ENCODE measurements at places on chromosomes 16 and 17.

DNA sequence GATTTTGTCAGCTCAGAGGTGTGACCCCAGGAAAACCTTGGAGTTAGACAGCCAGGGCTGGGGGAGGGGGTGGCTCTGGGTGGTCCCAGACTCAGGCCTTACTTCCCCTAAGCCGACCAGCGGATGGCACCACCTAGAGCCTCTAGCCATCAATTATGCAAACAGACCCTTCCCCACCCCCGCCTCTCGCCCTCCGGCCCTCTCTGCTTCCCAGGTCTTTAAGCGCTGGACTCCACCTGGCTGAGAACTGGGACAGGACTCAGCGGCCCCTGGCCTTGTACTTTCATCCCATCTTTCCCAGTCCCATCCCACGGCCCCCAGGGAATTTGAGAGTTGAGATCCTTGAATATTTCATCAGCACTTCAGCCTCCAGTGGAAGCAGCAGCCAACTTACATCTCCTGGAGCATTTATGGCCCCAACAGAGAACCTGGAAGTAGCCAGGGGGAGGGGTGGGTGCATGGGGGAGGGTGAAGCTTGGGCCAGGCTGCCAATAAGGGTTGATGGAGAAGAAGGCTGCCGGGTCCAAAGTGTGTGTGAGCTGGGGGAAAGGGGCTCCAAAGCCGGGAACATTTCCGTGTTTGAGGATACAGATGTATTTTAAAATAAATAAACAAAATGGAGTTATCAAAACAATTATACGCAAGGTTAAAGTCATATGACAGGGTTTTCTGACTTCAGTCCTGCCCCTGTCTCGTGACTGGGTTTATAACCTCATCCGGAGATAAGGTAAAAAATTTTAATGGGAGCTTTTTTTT is 7.5 kb upstream of the JUP start:
- DNase-seq, result no peak

DNA sequence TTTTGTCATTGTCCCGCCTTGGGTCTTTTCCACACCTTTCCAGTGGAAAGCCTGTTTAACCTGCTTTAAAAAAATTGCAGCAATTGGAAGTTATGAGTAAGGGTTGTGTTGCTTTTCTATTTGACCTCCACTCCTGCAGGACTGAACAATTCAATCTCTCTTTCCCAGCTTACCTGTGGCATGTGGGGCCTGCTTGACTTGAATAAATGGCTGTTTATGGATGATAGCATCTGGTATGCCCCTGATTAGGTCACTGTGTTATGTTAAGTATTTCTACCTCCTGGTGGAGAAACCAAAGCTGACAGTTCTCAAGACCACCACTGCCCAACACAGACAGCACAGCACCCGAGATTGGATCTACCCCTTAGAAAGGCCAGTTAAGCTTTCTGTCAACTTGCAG is 64.8 kb upstream of the NOG start:
- no peak for DNase-seq

DNA sequence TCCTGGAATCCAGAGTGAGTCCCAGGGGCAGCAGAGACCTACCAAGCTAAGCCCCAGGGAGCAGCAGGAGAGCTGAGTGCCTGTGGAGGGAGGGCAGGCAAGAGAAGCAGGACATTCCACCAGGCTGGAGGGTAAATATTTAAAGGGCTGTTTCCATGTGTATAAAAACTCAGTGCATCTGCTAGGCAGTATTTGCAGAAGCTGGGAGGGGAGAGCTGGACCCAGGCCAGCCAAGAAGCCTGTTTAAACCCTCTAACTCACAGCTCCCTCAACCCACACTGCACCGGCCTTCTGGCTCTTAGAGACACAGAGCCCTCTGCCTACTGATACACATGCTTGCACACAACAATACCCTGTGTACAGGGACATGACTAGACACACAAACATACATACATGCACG is 22.5 kb upstream of the TMEM132E start:
- no peak for DNase-seq

GRCh38 chr16:69236319-69236718 is 49.4 kb downstream of the SNTB2 start:
- no peak for DNase-seq

DNA sequence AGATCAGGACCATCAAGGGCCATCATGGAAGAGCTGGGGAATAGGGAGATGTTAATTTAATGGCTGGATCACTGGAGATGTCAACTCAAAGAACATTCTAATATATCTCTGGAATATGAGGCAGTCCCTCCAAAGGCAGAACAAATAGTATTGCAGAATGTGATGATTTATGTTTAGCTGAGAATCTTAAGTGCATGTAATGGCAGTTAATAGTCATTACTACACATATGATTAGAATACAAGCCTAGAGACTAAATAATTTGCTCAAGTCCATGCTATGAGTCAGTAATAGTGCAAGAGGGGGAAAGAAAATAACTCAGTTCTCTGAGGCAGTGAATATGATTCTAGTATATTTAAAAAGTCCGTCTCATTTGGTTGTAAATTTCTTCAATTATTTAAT is 32.3 kb downstream of the SNTB2 start:
- DNase-seq, result no peak

DNA sequence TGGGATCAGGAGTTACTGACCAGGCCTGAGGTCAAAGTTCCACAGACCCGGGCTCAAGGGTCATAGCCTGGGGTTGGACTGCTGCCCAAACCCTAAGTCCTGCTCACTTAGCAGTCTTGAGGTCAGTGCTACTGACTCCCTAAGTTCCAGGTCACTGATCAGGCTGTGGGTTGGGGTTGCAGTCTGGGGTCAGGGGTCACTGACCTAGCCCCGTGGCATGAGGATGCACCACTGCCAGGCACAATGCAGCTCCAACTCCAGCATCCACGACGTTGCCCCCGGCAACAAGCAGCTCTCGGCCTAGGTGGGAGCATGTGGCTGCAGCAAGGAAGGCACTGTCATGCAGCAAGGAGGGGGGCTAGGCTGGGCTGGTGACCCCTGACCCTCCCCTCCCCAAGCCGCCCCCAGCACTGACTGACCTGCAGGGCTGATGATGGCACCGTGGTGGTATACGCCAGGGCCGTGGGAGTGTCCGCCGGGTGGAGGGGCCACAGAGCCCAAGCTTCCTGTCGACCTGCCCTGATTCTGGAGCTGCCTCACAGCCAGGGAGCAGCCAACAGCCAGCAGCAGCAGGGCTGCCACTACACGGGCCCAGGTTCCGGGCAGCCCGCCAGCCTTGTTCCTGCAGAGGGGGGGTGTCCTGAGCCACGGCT is 1.1 kb downstream of the GGT6 start:
- DNase-seq, result no peak

DNA sequence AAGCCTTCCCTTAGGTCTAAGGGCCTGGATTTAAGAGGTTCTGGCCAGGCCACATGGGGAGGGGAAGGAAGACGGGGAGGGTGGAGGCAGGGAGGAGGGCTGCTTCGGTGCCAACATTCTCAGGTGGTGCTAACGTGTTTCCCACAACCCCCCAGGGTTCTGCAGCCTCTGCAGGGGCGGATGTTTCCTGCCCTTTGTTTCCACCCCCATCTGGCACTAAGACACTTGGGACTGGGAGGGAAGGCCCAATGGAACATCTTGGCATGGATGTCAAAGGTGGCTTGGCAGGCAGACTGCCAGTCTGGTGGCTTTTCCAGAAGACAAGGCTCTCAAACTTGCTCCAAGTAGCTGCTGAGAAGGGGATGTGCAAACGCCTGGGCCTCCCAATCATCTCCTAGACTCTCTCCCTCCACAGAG is 12.7 kb downstream of the HIC1 start:
- DNase-seq, result no peak

DNA sequence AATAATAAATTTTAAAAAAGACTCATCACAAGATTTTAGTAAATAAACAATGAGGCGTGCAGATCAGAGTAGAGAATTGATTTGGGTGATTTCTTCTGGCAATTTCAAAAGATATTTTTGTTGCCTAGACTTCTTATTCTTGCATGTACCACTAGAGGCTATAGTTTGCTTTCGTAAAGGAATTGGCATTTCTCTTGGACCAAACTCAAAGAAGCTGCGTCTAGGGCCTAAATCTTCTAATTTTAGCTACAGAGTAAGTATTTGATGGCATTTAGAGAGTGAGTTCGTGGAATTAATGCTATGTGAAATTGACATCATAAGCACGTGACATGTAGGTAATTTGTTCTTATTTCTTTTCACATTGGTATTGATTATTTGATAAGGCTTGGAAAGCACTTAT is 24.4 kb upstream of the ABCC11 start:
- no peak for DNase-seq

- DNase-seq, result no peak
These were observed 14.8 kb downstream of the TLE7 start for GRCh38 chr16:71426880-71427615.

- DNase-seq, result no peak
These were observed 275.5 kb upstream of the SOX9 start for GRCh38 chr17:71845337-71845736.

DNA sequence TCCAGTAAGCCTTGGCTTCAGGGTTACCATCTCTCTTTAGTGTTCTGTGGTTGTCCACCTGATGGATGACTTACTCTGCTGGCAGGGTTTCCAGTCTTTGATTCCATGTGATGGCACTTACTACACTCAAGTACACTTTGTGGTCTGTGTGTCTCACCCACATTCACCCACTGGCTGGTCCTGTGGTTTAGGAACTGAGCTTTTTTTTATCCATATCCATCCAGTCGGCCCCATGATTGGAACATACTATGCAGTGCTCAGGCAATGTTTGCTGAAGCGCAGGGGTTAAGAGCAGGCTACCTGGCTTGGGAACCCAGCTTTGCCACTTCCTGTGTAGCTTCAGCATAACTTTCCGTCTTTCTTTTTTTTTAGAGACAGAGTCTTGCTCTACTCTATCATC is 2.8 kb upstream of the FUS start:
- no peak for DNase-seq

DNA sequence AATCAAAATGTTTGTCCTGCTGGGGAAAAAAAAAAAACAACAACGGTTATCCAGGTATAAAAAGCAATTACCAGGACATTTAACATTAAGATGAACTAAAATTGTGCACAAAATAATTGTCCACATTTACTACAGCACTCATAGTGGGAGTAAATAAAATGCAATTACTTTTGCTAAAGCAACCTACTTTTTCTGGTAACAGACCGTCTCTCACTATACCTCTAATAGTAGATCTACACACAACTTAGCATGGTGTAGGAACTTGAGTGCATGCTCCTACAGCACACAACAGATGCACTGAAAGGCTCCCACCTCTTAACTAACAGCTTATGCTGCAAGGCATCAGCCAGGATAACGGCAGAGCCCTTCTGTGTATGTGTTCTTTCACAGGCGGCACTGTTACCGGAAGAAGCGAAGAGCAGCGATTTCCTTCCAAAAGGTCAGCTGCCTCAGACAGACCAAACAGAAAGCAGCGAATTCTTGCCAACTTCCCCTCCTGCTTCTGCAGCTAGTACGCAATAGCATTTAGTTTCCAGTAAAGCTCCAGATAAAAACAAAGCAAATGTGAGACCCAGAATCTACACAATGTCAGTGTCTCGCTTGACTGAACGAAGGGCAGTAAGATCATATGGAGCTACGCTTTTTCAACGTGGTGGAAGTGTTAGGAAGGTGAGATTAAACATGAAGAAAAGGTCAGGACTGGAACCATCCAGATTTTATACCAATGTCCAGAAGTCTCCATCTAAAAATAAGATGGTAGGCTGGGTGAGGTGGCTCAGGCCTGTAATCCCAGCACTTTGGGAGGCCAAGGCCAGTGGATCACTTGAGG is 27.6 kb downstream of the STAT5B start:
- DNase-seq, result peak; percentile 46

DNA sequence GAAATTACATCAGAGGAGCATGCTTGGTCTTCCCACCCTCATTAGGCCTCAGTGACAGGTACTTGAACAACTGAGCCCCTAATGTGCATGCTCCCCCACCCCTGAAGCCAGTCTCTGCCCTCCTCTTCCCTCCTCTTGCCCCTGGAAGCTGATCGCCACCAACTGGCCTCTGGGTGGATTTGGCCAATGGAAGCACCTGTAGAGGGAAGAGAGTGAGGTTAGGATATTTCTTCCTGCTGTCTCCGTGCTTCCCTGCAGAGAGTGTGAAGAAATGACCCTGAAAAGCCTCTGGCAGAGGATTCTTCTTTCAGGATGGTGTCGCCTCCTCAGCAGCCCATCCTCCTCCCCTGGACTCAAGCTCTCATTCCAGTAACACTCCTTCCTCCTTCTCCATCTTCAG is 5.9 kb upstream of the CBLN1 start:
- DNase-seq, result no peak

- DNase-seq, result no peak
These were observed 19.5 kb upstream of the SCNN1B start for GRCh38 chr16:23282568-23282967.

GRCh38 chr17:73142872-73143381 is 21.9 kb upstream of the SSTR2 start:
- no peak for DNase-seq

DNA sequence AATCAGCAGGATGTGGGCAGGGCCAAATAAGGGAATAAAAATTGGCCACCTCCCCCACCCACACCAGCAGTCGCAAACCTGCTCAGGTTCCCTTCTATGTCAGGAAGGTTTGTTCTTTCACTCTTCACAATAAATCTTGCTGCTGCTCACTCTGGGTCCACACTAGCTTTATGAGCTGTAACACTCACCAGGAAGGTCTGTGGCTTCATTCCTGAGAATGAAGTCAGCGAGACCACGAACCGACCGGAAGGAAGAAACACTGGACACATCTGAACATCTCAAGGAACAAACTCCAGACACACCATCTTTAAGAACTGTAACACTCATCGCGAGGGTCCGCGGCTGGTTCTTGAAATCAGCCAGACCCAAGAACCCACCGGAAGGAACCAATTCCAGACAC is 115.5 kb upstream of the TBX2 start:
- no peak for DNase-seq

DNA sequence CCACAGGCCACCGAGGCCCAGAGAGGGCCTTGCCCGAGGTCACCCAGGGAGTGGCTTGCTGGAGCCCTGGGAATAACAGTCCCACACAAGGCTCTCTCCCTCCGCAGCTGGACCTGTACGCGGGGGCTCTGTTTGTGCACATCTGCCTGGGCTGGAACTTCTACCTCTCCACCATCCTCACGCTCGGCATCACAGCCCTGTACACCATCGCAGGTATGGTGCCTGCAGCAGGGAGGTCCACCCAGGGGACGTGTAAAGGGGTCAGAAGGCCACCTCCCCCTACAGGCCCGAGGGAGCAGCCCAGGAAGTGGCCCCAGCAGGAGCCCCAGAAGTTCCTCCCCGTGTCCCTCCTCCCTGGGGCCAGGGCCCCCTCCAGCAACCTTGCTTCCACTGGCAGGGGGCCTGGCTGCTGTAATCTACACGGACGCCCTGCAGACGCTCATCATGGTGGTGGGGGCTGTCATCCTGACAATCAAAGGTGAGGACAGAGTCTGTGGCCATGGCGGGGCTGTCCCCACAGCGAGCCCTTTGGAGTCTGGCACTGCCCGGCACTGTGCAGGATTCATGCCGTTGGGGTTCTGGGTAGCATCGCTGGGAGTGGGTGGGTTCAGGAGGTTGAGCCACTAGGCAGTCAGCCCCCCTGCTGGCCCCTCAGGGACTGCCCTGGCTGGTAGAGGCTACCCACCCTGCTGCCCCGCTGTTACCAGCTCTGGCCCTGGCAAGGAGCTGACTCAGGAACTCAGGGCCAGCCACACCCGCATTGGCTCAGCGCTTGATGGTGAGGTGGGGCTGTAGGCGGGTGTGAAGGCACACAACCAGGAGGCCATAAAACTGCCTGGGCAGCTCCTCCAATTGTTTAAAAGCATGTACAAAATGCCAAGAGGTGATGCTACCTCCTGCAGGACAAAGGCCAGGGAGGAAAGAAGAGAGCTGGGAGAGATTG is 17.3 kb downstream of the SLC5A10 start:
- no peak for DNase-seq

Measured in GM12892 (cell line).